HepG2 (cell line): ENCODE measurements at places on chromosomes 6 and 20.

GRCh38 chr6:96923400-96923799 lies 1.1 kb upstream of the KLHL32 start:
- DNase-seq = no peak

DNA sequence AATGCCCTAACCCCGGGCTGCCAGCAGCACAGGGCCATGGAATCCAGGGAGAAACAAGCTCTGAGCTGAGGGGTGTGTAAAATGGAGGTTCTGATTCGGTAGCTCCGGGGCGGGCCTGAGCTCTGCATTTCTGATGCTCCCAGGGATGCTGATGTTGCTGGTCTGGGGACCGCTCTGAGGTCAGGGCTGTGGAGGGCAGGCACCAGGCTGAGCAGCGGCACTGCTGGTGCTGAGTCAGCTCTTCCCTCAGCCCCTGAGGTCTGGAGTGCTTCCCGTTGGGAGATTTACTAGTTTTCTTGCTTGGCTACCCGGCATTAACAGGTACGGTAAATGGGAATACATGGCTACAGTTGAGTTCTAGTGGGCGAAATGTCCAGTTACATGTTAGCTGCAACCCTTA lies 18.6 kb upstream of the CST3 start:
- DNase-seq = no peak

GRCh38 chr6:71326611-71327010 lies 38.0 kb downstream of the OGFRL1 start:
- DNase-seq = no peak

GRCh38 chr20:56166781-56167465 lies 81.6 kb upstream of the MC3R start:
- DNase-seq = no peak
